ENCODE measurements at places on chromosomes 2 and 18.

DNA sequence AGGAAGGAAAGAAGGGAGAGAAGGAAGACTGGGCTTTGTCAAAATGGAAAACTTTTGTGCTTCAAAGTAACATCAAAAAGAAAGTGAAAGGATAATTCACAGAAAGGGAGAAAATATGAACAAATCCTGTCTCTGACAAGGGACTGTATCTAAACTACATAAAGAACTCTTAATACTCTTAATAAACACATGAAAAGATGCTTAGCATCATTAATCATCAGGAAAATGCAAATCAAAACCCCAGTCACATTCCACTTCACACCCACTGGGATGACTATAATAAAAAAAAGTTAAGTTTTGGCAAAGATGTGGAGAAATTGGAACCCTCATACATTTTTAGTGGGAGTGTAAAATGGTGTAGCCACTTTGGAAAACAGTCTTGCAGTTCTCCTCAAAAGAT is 11.8 kb upstream of the ZFP36L2 start:
- no peak for DNase-seq

DNA sequence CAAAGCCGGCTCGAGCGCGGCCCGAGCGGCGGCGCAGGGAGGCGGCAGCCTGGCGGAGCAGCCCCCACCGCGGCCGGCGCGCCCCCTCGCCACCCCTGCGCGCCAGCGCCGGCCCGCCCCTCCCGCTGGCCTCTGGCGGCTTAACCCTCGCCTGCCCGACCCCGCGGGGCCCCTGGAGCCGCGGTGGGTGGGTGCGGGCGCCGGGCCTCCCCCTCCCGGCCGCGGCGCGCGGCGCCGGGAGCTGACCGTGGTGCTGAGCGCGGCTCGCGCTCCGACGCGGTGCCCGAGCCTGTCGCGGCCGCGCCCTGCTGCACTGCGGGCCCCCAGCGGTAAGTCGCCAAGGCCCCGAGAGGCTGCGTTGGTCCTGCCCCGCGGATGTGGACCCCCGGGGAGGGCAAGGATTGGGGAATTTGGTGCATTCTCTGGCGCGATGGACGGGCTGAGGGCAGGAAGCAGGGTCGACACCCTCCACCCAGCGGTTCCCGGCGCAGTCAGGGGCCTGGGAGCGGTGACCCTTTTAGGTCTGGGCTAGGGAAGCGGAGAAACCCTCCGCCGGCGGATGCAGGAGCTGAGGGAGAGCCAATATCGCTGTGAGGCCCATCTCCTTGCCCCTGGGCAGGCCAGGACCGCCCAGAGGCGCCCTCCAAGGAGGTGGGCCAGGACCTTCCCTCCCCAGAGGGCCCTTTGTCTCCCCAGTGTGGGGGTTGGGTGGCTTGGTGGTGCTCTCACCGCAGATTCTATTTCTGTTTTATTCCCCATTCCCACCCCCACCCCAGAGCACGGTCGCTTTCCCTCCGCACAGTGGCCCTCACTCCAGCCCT is 923 bp downstream of the AMER3 start:
- DNase-seq: no peak

- DNase-seq: no peak
These were observed 6.9 kb downstream of the INHA start for GRCh38 chr2:219578811-219579613.

GRCh38 chr18:35289727-35290093 is 319 bp downstream of the ZSCAN30 start:
- no peak for DNase-seq

GRCh38 chr2:233992513-233993217 is 57.8 kb upstream of the SPP2 start:
- DNase-seq: no peak

GRCh38 chr2:147913701-147914480 is 69.1 kb downstream of the ACVR2A start:
- DNase-seq: peak; percentile 8

GRCh38 chr2:140359056-140359771 is 1579.0 kb upstream of the NXPH2 start:
- no peak for DNase-seq

DNA sequence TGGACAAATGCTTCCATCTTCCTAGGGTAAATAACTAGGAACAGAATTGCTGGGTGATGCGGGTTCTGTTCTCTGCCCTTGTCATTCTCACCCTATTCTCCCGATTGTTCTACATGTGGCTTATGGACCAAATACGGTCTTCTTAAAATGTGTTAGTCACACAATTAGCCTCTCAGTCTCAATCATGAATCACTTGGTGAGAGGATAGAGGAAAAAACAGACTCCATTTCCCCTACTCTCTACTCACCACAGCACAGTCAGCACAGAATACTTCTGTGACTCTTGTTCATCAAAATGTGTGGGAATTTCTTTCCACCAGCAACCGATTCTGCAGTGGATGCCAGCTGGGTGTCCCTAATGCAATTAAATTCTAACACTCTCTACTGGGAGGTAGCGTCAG is 125.2 kb downstream of the SH3BP4 start:
- peak; percentile 59 for DNase-seq

- peak; percentile 46 for DNase-seq
These were observed 39.0 kb downstream of the EN1 start for GRCh38 chr2:118808429-118808809.

GRCh38 chr18:70075906-70076305 is 128.2 kb upstream of the CD226 start:
- DNase-seq: no peak

DNA sequence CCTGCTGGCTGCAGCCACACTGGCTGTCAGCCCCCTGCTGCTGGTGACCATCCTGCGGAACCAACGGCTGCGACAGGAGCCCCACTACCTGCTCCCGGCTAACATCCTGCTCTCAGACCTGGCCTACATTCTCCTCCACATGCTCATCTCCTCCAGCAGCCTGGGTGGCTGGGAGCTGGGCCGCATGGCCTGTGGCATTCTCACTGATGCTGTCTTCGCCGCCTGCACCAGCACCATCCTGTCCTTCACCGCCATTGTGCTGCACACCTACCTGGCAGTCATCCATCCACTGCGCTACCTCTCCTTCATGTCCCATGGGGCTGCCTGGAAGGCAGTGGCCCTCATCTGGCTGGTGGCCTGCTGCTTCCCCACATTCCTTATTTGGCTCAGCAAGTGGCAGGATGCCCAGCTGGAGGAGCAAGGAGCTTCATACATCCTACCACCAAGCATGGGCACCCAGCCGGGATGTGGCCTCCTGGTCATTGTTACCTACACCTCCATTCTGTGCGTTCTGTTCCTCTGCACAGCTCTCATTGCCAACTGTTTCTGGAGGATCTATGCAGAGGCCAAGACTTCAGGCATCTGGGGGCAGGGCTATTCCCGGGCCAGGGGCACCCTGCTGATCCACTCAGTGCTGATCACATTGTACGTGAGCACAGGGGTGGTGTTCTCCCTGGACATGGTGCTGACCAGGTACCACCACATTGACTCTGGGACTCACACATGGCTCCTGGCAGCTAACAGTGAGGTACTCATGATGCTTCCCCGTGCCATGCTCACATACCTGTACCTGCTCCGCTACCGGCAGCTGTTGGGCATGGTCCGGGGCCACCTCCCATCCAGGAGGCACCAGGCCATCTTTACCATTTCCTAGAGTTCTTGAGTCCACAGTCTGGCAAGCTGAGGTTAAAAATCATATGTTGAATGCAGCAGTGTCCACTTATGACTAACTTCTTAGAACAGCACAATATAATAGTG is 741 bp downstream of the GPR148 start:
- no peak for DNase-seq

DNA sequence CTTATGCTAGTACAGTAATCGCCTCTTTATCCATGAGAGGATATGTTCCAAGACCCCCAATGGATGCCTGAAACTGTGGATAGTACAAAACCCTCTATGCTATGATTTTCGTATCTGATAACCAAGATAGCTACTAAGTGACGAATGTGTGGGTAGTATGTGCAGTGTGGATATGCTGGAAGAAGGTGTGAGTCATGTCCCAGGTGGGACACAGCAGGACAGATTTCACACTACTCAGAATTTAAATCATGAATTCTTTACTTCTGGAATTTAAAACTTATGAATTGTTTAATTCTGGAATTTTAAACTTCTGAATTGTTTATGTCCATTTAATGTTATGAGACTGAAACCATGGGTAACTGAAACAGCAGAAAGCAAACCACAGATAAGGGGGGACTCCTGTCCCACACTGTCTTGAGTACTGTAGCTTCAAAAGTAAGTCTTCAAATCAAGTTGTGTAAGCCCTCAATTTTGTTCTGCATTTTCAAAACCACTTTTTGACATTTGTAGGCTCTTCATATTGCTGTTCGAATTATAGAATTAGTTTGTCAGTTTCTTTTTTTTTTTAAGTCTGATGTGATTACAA is 116.0 kb downstream of the LTBP1 start:
- no peak for DNase-seq

GRCh38 chr2:196384729-196385128 is 213.4 kb upstream of the STK17B start:
- DNase-seq: no peak

DNA sequence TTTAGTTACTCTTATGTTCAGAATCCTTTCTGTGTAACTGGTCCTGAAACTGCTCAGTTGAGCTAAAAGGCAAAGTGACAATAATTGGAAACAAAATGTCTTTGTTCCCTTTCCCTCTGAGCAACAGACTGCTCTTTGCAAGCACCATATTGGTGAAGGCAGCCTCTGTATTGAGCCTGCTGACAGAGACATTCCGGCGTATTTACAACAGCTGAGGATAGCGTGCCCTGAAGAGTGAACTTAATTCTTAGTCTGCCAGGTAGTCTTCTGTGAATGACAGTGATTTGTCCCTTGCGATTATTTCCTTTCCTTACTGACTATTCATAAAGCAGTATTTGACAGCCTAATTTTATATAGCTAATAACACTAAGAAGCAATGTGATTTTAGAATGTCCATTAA is 239.1 kb downstream of the CPS1 start:
- no peak for DNase-seq

DNA sequence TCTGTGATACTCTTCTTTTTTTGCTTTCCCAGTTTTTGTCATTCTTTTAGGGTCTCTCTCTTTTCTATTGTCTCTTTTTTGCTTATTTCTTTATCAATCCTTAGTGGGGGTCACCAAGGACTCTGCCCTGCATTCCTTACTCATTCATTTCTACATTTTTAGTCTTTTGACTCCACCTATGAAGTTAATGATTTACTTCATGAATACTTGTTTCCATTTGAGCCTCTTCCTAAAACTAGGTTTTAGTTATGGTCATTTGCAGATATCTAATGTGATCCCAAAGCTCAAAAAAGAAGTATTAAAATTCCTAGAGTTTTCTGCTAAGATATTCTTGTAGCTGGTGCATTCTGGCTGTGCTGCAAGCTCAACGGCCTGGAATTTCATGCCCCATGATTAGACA is 149.3 kb upstream of the AQP4 start:
- no peak for DNase-seq

DNA sequence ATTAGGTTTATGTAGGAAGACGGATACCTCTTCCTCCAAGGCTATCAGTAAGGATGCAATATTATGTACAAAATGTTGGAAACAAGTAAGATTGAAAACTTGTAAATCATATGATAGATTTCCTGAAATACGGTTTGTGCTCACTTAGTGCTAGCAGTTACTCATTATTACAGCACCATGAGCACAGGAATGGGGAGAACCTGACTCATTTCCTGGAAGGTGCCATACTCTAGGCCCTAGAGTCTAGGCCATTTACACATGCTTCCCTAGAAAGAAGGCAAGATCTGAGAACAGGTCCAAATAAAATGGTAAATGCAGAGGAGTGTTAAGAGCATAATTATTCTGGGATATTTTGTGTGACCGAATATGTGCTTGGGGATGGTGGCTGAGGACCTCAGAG is 467.7 kb upstream of the CELF4 start:
- no peak for DNase-seq

DNA sequence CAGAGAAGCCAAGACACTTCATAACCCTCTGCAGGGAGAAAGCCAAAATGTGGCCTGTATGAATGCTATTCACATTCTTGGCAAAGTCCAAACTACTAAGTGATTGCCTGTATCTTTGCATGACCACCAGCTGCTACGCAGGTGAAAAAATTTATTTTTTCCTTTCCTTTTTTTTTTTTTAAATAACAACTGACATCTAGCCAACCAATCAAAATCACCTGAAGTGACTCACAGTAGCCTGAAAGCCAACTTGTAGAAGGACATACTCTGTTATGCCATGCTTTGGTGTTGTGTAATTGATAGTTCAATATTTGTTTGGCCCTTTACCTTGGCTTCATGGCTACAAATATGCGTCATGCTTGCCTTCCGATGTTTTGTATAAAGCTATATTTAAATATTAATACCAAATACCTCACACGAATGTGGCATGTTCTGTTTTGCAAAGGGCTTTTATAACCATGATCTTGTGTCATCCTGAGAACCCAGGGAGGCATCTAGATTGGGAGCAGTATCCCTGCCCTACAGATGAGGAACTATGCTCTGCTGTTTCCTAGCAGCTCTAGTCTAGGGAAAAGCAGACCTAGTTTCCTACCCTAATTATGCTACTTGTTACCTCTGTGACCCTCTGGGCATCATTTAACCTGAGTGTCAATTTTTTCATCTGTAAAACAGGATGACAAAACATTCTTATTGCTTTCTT is 102.1 kb downstream of the MYOM1 start:
- no peak for DNase-seq

DNA sequence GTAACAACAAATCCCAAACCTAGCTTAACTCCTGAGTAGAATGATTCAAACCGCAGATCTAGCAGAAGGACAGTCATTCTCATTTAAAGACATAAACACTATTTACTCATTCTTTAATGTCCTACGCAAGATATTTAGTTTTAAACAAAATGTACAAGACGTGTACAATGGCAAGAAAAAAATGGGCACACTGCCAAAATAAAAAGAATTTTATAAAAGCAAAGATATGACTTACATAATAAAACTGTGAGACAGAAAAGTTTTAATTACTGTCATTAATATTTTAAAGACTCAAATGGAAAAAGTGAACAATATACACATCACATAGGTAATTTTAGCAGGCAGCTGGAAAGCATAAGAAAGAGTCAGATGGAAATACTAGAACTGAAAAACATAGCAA is 157.8 kb downstream of the GALNT13 start:
- no peak for DNase-seq

DNA sequence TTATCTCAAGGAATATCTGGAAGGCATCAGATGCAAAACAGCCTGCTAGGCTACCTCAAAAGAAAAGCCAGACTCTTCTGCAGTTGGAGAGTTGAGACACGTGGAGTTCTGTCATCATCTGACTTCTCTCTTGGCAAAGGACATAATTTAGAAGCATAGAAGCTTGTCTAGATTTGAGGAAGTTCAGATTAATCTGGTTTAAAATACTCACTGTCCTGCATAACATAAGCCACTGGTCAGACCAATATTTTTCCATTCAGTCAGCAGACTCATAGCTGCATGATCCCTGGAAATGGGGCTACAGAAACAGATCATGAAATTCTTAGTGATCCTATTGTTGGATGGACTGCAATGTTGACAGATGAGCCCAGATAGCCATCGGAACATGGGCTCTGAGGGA is 349.0 kb downstream of the TXNL1 start:
- no peak for DNase-seq

DNA sequence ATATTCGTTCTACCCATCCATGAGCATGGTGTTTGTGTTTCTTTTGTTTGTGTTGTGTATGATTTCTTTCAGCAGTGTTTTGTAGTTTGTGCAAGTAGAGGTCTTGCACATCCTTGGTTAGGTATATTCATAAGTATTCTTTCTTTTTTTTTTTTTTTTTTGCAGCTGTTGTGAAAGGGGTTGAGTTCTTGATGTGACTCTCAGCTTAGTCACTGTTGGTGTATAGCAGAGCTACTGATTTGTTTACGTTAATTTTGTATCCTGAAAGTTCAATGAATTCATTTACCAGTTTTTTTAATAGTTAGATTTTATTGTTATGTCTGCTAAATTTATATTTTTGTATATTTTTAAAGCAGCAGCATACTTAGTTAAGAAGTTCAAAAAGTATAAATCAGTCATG is 834.4 kb upstream of the NRXN1 start:
- DNase-seq: no peak

- no peak for DNase-seq
These were observed 121.1 kb upstream of the TEX51 start for GRCh38 chr2:126777620-126777978.

Measured in AG08395 (cell line).